Memory B cell (primary cell): ENCODE measurements at places on chromosomes 1 and 21.

DNA sequence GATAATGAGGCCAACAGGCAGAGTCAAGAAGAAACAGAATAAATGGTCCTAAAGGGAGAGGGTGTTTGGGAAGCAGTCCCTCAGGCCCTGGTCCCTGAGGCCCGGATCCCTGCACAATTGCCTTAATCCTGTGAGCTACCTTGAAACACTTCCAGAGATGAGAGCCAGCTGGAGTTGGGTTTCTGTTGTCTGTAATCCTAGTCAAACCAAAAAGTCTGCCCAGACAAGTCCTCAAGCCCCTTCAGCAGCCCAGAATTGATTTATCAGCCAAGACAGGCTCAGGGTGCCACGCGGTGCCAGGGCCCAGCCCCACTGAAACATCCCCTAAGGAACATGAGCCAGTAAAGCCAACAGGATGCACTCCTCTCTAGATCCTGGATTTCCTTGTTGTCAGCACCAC, 16.4 kb upstream of the CLSTN1 start:
- DNase-seq = no peak

- no peak for DNase-seq
Measured at GRCh38 chr1:235504122-235504493, at the start of gene B3GALNT2. Gene B3GALNT2, minus strand, starts transcription at chr1:235504452. Its CDS starts 200 bp downstream, at chr1:235504252.

GRCh38 chr1:95388031-95388430, 154.0 kb downstream of the RWDD3 start:
- DNase-seq = no peak

DNA sequence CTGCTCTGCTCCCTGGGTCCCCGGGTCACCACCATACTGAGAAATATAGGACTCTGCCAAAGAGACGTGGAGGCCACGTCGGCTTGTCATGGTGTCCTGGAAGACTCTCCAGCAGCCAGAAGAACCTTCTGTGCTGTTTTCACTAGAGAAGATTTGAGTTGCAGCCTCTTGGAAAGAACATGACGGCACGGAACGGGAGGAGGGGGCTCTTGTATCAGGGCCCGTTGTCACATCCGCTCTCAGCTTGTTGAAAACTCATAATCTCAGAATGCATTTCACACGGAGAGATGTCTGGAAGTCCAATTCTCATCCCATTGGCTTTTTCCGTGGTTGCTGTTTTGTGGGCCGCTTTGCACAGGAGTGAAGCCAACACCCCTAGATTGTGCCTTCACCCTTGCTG, 39.4 kb upstream of the FAM3B start:
- no peak for DNase-seq

- DNase-seq = no peak
Measured at GRCh38 chr1:22711591-22712501, 1.2 kb downstream of the EPHB2 start.

DNA sequence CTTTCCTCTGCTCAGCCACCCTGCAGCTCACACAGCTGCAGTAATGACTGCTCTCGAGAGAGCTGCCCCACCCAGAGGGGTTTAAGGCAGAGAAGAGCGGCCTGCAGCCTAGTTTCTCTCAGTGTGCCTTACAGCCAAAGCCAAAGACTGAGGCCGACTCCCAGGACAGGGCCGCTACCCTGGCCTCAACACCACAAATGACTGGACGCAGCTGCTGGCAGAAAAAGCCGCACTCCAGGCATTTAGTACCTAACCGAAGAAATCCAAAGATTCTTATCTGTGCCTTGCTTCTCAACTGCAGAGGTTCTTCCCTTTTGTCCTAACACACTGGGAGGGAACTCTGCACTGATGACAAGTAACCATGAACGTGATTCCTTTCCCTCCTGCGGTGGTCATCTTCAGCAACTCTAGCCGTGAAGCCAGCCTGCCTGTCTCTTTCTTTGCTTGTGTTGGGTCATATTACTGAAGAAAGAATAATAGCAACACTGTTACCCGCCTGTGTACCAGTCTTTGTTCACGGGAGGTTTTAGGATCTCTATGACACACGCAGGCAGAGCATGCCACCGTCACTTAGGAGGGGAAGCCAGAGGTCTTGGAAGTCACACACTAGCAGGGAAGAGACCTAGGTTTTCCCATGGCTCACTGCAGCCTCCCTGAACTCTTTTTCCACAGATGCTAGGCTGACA, 202.7 kb downstream of the RHOU start:
- DNase-seq = no peak

DNA sequence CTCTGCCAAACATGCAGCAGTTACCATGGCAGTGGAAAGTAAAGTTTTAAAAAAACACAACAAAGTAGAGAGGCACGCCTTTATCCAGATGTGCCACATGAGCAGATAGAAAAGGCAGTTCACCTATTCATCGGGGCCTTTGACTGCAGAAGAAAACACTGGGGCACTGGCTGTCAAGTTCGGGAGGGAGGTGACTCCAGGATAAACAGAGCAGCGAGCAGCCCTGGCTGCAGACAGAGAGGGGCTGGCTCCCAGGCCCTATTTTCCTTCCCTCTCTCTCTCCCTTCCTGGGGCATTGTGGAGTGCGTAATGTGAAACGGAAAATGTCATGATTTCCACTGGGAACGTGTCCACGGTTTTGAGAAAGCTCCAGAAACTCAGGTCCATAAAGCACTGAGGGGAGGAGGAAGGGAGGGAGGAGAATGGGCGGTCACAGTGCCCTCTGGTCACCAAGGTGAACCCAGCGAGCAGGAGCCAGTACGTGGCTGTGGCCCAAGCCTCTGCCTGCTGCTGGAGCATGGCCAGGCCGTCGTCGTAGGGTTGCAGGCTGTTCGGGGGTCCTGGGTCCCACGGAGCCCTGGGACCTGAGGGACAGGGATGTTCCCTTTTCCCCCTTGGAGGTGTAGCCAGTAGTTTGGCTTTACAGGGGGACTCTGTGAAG, 114.7 kb upstream of the IRF2BP2 start:
- no peak for DNase-seq

DNA sequence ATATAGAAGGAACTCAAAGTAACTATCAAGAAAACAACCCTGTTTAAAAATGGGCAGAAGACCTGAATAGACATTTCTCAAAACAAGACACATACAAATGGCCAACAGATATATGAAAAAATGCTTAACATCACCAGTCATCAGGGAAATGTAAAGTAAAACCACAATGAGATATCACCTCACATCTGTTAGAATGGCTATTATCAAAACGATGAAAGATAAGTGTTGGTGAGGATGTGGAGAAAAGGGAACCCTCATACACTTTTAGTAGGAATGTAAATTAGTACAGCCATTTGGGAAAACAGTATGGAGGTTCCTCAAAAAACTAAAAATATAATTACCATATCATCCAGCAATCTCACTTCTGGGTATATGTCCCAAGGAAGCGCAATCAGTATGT, 3.0 kb downstream of the CTSS start:
- DNase-seq = no peak

- DNase-seq = no peak
Measured at GRCh38 chr1:159953536-159954515, at the start of gene SLAMF9. Gene SLAMF9, minus strand, starts transcription at chr1:159954237. Its CDS starts 100 bp downstream, at chr1:159954137.

DNA sequence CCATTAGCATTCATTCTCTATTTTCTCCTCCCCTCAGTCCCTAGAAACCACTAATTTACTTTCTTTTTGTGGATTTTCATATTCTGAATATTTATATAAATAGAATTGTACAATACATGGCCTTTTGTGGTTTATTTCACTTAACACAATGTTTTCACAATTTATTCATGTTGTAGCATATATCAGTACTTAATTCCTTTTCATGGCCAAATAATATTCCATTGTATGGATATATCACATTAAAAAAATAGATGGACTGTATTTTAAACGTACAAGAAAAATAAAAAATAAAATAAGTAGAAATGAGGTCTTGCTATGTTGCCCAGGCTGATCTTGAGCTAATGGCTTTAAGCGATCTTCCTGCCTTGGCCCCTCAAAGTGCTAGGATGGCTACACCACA, 25.0 kb downstream of the SCP2 start:
- DNase-seq = no peak
